Esophagus muscularis mucosa (tissue), 4 donors: ENCODE measurements at places on chromosomes 1 and 21.

DNA sequence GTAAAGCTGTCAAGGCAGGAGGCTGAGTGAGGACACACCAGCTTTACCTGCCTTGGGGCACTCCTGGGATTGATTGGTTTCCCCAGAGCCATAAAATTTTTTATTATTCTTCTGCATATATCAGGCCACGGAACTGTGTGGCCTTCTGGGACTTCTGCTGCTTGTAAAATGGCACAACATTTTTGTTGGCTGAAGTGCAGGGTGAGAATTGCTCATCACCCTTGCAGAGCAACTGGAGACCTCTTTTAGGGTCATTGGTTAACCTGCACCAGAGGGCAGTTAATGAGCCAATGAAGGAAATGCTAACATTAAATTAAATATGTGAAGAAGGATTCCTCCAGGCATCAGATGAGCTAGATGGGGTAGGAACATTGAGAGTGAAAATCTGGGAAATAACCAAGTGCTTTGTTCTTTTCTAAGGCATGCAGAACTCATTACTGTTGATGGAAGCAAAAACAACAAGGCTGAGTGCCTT lies 87.7 kb downstream of the LTN1 start:
- DNase-seq: no peak

DNA sequence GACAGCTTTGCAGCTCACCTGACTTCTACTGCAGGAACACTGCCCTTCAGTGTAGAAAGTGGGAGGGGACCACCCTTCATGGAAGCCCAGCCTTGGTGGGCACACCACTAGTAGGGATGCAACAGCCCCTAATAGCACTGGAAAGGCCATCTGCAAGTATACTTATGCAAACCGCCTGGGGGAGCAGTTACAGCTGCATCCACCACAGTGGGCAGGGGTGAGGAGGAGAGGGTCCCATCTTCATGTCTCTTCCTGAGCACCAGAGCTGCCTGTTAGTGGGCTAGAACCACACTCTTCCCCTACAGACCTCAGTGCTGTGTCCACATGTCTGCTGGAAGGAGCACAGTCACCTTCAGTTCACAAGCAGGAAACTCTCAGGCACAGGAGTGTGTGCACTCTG lies 66.2 kb upstream of the LHX8 start:
- no peak for DNase-seq

DNA sequence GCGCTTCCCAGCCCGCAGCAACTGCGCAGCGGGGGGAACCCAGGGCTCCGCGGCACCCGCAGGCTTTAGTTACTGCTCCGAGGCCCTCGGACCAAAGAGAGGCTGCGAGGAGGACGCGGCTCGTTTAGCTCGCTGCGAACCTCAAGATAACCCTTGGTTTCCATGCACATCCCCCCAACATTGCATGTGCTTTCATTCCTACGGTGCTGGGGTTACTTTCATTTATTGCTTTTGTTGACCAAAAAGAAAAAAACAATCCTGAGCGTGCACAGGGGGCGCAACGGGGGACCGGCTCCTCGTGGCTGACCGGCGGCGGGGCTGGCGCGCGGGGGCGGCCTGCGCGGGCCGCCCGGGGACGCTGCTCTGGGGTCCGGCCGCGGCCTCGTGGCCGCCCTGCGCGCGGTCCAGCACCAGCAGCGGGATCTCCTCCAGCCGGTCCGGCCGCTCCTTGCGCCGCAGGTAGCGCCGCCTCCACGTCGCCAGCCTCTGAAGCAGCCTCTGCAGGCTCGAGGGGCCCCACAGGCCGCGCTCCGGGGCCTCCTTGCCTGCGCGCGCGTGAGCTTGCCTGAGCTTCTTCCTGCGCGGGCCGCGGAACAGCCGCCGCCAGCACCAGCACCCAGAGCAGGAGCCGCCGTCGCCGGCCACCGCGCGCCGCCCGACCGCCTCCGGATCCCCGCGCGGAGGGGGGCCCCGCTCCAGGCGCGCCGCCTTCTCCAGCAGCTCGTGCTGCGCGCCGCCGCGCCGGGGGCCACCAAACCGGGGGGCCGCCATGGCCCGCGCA lies 77.4 kb downstream of the DESI2 start:
- no peak for DNase-seq

- no peak for DNase-seq
These were observed 136.7 kb upstream of the HOOK1 start for GRCh38 chr1:59678040-59678439.

- DNase-seq: no peak
These were observed 84.6 kb downstream of the VPS13D start for GRCh38 chr1:12314333-12314903.

GRCh38 chr1:35220976-35221375 lies 28.0 kb upstream of the SFPQ start:
- DNase-seq: no peak

DNA sequence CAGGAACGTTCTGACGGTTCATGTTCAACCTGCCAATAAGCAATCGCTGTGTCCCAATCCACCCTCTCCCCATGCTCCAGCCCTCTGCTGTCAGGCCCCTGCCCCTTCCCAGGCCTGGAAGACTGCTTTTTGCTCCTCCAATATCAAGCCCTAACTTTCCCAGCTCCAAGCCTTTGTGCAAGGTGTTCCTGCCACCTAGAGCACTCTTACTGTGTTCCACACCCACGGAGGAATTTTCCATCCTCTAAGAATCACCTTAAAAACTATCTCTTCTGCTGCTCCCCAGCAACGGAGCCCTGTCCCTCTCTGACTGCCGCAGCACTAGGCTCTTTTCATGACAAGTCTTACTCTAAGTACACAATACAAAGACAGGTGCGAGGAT lies 657.9 kb downstream of the AJAP1 start:
- DNase-seq: no peak

- no peak for DNase-seq
These were observed 32.2 kb upstream of the ARTN start for GRCh38 chr1:43901196-43901961.

- no peak for DNase-seq
These were observed 69.1 kb downstream of the DISC1 start for GRCh38 chr1:231695439-231696255.

DNA sequence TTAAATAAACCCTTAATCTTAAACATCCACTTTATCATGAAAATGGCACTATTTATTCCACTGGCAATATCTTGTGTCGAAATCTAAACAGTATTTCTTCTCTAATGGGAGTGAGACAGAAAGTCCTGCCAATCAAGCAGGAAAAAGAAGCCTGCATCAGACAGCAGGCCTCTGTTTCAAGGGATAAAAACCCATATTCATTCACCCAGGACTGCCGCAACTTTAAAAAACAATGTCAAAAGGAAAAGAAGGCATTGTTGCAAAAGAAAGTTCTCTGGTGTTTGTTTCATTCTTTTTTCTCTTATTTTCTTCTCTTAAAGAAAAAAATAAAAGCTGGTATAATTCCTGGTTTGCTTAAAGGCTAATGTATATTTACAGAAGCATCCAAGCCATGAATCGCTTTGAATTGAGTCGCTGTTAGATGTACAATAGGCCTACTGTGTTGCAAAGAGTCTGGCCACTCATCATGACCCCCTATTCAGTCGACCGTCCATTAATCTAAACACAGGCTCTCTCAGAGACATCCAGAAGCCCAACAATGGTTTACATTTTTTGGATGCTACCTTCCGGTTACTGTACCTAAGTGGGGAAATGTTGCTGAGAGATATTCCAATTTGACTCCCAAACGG lies 48.7 kb upstream of the ZC3H11B start:
- no peak for DNase-seq

DNA sequence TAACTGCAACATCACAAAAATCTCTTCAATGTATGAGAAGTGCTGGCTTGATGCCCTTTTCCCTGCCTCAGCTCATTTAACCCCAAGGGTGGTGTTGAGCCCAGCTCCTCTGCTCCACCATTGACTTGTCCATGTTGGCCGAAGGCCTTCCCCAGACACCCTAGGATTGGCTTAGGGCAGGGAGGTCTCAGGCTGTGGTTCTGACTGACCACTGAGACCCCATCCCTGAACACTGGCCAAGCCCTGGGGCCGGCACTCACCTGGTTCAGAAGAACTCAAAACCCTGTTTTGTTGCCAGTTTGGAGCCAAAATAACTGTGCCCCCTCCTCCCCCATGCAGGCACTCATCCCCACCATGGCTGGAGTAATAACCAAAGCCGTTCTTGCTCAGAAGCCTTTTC lies 38.6 kb downstream of the NENF start:
- DNase-seq: no peak

DNA sequence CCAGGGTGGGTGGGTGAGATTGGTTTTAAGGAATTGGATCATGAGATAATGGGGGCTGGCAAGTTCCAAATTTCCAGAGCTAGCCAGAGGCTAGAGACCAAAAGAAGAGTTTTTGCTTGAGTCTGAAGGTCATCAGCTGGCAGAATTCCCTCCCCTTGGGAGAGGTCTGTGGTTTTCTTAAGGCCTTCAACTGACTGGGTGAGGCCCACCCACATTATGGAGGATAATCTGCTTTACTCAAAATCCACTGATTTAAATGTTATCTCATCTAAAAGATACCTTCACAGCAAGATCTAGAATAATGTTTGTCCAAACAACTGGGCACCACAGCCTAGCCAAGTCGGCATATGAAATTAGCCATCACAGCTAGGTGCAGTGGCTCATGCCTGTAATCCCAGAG lies 156.4 kb downstream of the URB2 start:
- no peak for DNase-seq

DNA sequence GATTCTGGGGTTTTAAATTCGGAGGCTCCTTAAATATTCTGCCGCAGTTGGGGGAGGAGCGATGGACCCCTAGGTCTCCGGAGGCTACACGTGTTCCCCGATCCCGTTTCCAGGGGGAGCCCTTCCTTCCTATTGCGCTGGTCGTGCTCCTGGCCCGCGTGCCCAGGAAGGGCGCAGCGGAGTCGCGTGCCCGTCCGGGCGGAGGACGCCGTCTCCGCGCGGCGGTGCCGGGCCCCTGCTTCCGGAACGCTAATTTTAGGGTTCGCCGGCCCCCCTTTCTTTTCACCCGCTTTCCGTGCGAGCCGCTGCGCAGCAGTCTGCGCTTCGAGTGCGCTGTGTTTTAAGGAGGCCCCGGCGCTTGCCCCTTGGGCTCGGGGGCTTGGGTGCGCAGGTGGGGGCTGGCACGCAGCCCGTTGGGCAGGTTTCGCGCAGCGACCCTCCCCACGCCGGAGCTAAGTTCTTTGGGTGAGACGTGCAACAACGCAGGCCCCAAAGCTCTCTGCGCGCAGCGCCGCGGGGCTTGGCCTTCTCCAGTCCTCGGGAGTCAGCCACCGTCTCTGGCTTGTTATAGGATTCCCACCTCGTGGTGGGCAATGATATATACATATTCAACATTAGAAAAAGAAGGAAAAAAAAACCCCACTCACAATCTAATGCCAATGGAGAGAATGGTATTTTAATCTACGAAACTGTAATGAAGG lies 43.5 kb upstream of the DNAJC6 start:
- DNase-seq: peak; percentile 83
